ENCODE measurements at places on chromosomes 16 and 17.

GRCh38 chr16:60776281-60776680 lies 1260.0 kb downstream of the CDH8 start:
- ATAC-seq: no peak
- H3K4me1 ChIP-seq: no peaks in the 10 kb centered on the region
- no peak overlapping the region for H3K4me3 ChIP-seq
- H3K27me3 ChIP-seq: no peaks in the 10 kb centered on the region
- no peak overlapping the region for H3K27ac ChIP-seq
- no peaks in the 10 kb centered on the region for H3K36me3 ChIP-seq

DNA sequence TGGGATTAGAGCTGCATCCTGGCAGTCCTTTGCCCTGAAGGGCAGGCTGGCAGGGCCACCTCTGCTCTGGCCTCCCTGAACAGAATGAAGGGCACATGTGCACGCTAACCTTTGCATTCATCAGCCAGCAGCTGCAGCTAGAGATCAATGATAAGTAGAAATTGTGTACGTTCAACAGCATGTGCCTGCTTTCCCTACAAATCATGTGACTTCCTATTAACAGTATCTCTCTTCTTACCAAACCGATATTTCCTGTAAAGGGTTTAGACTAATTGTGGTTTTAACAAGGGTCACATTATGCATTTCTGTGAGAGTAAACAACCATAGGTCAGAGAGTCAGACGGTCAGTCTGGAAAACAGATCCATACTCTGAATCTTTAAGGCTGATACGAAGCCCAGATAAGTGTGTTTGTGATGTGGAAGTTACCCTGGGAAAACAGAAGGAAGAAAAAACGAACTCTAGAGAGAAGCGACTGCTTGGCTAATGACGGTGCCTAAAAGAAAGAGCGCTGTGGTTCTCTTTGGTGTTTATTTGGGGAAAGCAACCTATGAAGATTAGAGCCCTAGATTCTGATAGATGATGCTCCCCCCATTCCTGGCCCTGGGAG lies 219.4 kb downstream of the MAF start:
- peak overlapping the region; percentile 88 for H3K27ac ChIP-seq
- H3K36me3 ChIP-seq: no peaks in the 10 kb centered on the region
- H3K4me3 ChIP-seq: peak overlapping the region; percentile 71

- H3K36me3 ChIP-seq: no peaks in the 10 kb centered on the region
- peak overlapping the region; percentile 96 for H3K27ac ChIP-seq
- peaks cover 17% of the 10 kb centered on the region for H3K4me1 ChIP-seq
- peak overlapping the region; percentile 77 for H3K4me3 ChIP-seq
Measured at GRCh38 chr17:46020023-46020761, 21.1 kb downstream of the STH start.

DNA sequence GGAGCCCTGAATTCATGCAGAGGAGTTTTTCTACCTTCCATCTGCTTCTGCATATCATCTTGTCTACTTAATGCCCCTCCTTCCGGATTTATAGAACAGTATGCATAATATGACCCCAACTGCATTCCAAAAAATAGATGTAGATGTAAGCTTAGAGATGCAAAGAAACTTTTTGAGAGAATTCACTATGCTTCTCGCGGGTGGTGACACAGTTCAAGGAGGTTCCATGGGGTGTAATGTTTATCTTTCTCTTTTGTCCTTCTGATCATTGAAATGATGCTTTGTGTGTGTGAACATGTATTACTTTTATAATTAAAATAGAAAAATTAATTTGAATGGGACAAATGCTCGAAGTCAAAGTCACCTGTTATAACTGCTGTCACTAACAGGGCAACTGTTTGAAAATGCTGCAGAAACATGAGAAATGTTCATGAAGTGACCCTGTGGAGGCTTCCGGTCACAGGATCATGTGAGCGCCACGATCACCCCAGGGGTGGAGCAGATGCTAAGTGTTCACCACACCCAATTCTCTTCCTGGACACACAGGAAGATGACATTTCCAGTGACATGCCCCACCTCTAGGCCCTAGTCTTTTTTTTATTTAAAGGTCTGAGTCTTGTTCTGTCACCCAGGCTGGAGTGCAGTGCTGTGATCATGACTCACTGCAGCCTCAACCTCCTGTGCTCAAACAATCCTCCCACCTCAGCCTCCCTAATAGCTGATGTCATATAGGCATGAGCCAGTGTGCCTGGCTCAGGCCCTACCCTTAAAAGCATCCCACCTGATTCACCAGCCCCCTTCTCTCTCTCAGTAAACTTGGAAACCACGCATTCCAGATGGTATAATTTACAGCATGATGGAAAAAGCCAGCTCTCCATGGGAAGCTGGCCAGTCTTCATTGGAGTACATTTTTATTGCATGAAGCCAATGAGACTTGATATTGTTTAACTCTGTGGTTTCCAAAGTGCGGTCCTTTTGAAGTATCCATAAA lies 21.0 kb upstream of the AGRP start:
- ATAC-seq: peak; percentile 97
- H3K36me3 ChIP-seq: no peaks in the 10 kb centered on the region
- H3K27me3 ChIP-seq: no peaks in the 10 kb centered on the region
- H3K4me3 ChIP-seq: peak overlapping the region; percentile 27
- peaks cover 15% of the 10 kb centered on the region for H3K4me1 ChIP-seq

- H3K4me3 ChIP-seq: no peak overlapping the region
- H3K27ac ChIP-seq: no peak overlapping the region
- peaks cover 4% of the 10 kb centered on the region for H3K36me3 ChIP-seq
- peaks cover 20% of the 10 kb centered on the region for H3K27me3 ChIP-seq
Measured at GRCh38 chr17:17474341-17474740, 2.5 kb upstream of the MED9 start.

GRCh38 chr17:32102646-32103186 lies 39.6 kb upstream of the RHOT1 start:
- H3K27ac ChIP-seq: no peak overlapping the region
- H3K4me1 ChIP-seq: peaks cover 7% of the 10 kb centered on the region
- no peaks in the 10 kb centered on the region for H3K27me3 ChIP-seq
- H3K36me3 ChIP-seq: no peaks in the 10 kb centered on the region

- no peaks in the 10 kb centered on the region for H3K36me3 ChIP-seq
- peaks cover 10% of the 10 kb centered on the region for H3K27me3 ChIP-seq
- ATAC-seq: no peak
- H3K4me1 ChIP-seq: no peaks in the 10 kb centered on the region
- H3K4me3 ChIP-seq: no peak overlapping the region
Measured at GRCh38 chr16:55444754-55445485, 34.1 kb upstream of the MMP2 start.

- peaks cover 10% of the 10 kb centered on the region for H3K4me1 ChIP-seq
- no peak overlapping the region for H3K4me3 ChIP-seq
- ATAC-seq: no peak
- H3K36me3 ChIP-seq: no peaks in the 10 kb centered on the region
- no peak overlapping the region for H3K27ac ChIP-seq
Measured at GRCh38 chr16:29779474-29779873, 1.4 kb downstream of the ZG16 start.

GRCh38 chr16:57704905-57705852 lies 10.6 kb downstream of the DRC7 start:
- H3K4me3 ChIP-seq: no peak overlapping the region
- no peak for ATAC-seq
- H3K4me1 ChIP-seq: no peaks in the 10 kb centered on the region
- H3K27ac ChIP-seq: no peak overlapping the region

DNA sequence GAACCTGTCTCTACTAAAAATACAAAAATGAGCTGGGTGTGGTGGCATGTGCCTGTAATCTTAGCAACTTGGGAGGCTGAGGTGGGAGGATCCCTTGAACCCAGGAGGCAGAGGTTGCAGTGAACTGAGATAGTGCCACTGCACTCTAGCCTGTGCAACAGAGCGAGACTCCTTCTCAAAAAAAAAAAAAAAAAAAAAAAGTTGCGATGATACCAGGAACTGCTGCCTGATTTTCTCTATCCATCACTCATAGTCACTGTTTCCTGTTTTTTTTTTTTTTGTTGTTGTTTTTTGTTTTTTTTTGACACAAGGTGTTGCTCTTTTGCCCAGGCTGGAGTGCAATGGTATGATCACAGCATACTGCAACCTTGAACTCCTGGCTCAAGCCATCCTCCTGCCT lies 59.2 kb downstream of the ABCC1 start:
- no peaks in the 10 kb centered on the region for H3K27me3 ChIP-seq
- H3K4me1 ChIP-seq: peaks cover 24% of the 10 kb centered on the region
- no peak overlapping the region for H3K27ac ChIP-seq
- H3K4me3 ChIP-seq: no peak overlapping the region

DNA sequence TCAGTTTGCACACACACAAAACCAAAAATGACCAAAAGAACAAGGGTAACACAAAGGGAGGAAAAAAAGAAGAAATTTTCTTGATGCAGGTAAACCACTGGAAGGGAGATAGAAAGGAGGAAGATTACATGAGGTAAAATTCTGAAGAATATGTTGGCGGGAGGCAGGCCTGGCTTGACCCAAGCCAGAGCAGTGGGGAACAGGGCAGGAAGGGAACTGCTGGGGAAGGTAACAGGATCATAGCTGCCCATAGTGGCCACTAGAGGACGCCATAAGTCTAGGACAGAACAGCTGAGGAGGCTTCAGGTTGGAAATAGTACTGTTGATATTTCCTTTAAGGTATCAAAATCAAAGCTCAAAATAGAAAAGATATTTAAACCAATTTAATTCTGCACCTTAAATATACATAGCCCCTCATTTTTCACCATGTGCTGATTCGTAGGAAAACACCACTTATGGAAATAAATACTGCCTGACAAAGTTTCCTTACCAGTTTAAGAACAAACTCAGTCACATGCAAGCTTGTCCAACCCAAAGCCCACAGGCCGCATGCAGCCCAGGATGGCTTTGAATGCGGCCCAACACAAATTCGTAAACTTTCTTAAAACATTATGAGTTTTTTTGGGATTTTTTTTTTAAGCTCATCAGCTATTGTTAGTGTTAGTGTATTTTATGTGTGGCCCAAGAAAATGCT lies 15.5 kb downstream of the VPS35 start:
- peaks cover 100% of the 10 kb centered on the region for H3K36me3 ChIP-seq
- peak; percentile 88 for ATAC-seq
- H3K27me3 ChIP-seq: no peaks in the 10 kb centered on the region

DNA sequence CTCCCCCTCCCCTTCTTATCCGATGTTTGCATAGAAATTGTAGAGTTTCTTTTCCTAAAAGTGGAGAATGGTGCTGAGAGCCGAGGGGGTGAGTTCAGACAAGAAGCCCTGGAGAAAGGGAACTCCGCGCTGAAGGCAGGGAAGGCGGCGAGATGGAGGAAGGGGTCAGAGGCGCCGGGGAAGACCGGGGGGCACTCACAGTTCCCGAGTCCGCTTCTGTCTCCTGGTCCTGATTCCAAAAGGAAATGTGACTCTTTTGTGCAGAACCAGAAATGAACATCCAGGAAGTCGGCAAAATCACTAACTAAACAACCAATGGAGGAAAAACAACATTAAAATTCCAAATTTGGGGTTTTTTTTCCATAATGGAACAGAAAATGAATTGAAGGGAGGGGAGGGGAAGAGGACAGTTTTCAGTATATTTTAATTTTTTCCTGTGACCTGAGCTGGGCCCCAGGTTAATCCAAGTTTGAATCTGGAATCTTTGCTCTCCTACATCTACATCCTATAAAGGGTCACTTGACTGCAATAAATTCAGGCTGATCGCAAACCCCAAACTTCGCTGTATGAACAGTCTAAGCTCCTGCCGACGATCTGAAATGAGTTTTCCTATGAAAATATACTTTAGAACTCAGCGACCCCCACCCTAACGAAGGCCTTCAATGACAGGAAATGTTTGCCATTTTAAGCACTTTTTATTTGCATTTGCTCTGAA lies 252.3 kb downstream of the C16orf95 start:
- H3K4me3 ChIP-seq: no peak overlapping the region
- no peak for ATAC-seq
- H3K27ac ChIP-seq: no peak overlapping the region
- no peaks in the 10 kb centered on the region for H3K36me3 ChIP-seq
- H3K4me1 ChIP-seq: peaks cover 7% of the 10 kb centered on the region

- H3K36me3 ChIP-seq: no peaks in the 10 kb centered on the region
- H3K27ac ChIP-seq: no peak overlapping the region
- no peak overlapping the region for H3K4me3 ChIP-seq
Measured at GRCh38 chr16:6375465-6376075, 957.1 kb upstream of the RBFOX1 start.

GRCh38 chr17:27518545-27519521 lies 62.6 kb downstream of the KSR1 start:
- H3K27ac ChIP-seq: no peak overlapping the region
- no peak for ATAC-seq
- H3K27me3 ChIP-seq: no peaks in the 10 kb centered on the region
- peaks cover 25% of the 10 kb centered on the region for H3K4me1 ChIP-seq

DNA sequence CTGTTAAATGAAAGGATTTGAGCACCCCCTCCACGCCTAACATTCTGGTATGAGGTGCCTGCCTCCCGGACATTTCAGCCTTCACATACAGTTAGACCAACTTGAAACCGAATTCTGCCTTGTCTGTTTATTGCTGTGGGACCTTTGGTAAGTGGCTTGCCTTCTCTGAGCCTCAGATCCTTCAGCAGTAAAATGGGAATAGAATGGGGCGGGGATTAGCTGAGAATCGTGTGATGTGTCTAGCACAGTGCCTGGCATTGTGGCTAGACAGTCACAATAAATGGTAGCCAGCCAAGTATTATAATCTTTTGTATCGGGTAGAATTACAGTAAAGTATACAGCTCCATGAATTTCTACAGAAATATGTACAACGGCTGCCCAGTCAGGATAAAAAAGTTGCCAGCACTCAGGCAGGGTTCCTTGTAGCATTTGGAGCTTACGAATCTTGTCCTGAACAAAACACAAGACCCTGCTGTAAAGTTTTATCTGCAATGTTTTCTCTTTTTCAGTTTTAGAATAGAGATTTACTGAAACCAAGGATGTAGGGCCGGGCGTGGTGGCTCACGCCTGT lies 786 bp downstream of the TMC7 start:
- no peak for ATAC-seq
- peak overlapping the region; percentile 23 for H3K4me3 ChIP-seq
- H3K36me3 ChIP-seq: no peaks in the 10 kb centered on the region
- peaks cover 15% of the 10 kb centered on the region for H3K27me3 ChIP-seq
- no peaks in the 10 kb centered on the region for H3K4me1 ChIP-seq

- no peaks in the 10 kb centered on the region for H3K36me3 ChIP-seq
- no peak overlapping the region for H3K4me3 ChIP-seq
- no peak for ATAC-seq
- no peaks in the 10 kb centered on the region for H3K4me1 ChIP-seq
Measured at GRCh38 chr16:15830832-15831451, 25.9 kb downstream of the MYH11 start.

DNA sequence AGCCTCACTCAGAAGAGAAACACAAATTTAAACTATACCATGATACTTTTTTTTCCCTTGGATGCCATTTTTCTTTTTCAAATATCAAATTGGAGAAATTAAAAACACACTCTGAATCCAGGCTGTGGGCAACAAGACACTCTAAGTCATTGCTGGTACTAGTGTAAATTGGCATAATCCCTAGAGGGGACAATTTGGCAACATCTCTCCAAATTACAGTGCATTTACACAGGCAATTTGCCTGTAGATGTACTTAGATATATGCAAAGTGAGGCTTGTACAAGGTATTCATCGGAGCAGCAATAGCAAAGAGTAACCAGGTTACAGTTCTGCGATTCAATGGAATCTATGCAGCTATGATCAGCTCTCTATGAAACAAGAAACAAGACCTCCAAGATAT lies 6.7 kb upstream of the GUCY2D start:
- H3K27ac ChIP-seq: no peak overlapping the region
- peaks cover 5% of the 10 kb centered on the region for H3K4me1 ChIP-seq
- H3K36me3 ChIP-seq: no peaks in the 10 kb centered on the region
- H3K4me3 ChIP-seq: no peak overlapping the region
- no peak for ATAC-seq
- H3K27me3 ChIP-seq: peaks cover 6% of the 10 kb centered on the region

GRCh38 chr16:85626191-85626981 lies 13.3 kb downstream of the GSE1 start:
- H3K36me3 ChIP-seq: no peaks in the 10 kb centered on the region
- H3K4me1 ChIP-seq: peaks cover 4% of the 10 kb centered on the region
- no peaks in the 10 kb centered on the region for H3K27me3 ChIP-seq
- ATAC-seq: no peak
- no peak overlapping the region for H3K4me3 ChIP-seq
